ENCODE measurements at places on chromosomes 5 and 9.

- no peak for DNase-seq
Observed at GRCh38 chr9:127907867-127908659, 8.7 kb upstream of the ST6GALNAC6 start.

DNA sequence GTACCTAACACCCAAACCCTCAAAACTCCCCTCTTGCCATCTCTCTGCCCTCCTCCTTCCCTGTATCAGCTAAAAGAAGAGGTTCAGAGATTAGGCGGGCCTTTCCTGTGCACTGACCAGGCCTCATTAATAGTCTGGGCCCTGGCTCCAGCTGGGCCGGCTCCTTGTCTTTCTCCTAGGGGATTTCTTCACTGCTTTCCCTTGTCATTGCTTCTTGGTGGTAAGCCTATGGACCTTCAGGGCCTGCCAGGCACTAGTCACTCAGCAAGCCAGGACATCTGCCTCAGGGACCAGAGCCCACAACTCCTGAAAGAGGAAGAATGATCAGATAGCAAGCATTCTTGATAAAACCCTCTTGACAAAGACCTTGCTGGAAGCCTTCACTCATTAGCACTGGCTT, 50.9 kb downstream of the MRRF start:
- no peak for DNase-seq

- DNase-seq = no peak
Observed at GRCh38 chr5:83925955-83926337, 205.3 kb upstream of the HAPLN1 start.

- DNase-seq = no peak
Observed at GRCh38 chr9:138045541-138046490, 168.2 kb downstream of the CACNA1B start.

DNA sequence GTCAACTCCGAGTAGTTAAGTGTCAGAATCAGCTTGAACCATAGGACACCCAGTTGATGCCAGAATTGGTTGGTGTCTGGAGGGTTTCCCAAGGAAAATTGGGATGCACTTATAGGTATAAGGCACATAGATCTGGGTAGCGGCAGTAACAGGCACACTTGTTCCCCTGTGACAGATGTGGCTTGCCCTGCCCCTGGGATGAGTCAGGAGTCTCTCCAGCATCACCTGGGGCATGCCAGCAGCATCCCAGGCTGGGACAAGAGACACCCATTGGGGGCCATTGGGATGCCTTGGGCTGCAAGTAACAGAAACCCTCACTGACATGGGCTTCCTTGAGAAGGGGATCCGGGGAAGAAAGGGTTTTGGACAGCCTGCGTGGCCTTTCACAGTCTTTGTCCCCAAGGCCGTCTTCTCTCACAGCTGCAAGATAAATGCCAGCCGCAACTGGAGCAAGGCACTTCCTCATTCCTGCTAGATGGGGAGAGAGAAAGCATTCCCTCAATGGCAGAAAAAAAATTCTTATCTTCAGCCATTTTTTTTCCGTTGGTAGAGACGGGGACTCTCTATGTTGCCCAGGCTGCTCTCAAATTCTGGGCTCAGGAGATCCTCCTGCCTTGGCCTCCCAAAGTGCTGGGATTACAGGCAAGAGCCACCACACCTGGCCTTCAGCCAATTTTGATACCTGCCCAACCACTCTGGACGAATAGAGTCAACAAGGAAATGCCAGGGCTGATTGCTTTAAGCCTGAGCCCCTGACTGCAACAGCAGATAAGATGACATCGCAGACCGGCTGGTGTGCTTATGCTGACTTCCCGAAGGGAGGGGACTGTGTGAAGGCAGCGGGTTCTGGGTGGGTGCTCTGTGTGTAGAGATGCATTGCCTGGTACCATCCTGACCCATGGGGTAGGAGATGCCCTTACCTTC, 13.3 kb upstream of the RNF130 start:
- DNase-seq = no peak

GRCh38 chr9:73133022-73133651, 18.5 kb upstream of the ANXA1 start:
- no peak for DNase-seq

Data from astrocyte of the cerebellum (primary cell).